Keratinocyte (primary cell): ENCODE measurements at places on chromosomes 13 and 19.

- no peak for DNase-seq
Observed at GRCh38 chr13:27621116-27621365, 651 bp upstream of the POLR1D start.

- no peak for DNase-seq
Observed at GRCh38 chr13:33441015-33441414, 155.5 kb upstream of the STARD13 start.

DNA sequence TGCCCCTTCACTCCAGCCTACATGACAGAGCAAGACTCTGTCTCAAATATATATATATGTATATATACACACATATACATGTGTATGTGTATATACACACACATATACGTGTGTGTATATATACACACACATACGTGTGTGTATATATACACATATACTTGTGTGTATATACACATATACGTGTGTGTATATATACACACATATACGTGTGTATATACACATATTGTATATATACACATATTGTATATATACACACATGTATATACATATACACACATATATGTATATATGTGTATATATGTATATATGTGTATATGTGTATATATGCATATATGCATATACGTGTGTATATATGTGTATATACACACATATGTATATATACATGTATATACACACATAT, 173.3 kb downstream of the GPC5 start:
- DNase-seq, result no peak

GRCh38 chr13:101521371-101521770, 68.9 kb downstream of the ITGBL1 start:
- no peak for DNase-seq

- DNase-seq, result no peak
Observed at GRCh38 chr19:19997656-19998268, 41.5 kb downstream of the ZNF682 start.

DNA sequence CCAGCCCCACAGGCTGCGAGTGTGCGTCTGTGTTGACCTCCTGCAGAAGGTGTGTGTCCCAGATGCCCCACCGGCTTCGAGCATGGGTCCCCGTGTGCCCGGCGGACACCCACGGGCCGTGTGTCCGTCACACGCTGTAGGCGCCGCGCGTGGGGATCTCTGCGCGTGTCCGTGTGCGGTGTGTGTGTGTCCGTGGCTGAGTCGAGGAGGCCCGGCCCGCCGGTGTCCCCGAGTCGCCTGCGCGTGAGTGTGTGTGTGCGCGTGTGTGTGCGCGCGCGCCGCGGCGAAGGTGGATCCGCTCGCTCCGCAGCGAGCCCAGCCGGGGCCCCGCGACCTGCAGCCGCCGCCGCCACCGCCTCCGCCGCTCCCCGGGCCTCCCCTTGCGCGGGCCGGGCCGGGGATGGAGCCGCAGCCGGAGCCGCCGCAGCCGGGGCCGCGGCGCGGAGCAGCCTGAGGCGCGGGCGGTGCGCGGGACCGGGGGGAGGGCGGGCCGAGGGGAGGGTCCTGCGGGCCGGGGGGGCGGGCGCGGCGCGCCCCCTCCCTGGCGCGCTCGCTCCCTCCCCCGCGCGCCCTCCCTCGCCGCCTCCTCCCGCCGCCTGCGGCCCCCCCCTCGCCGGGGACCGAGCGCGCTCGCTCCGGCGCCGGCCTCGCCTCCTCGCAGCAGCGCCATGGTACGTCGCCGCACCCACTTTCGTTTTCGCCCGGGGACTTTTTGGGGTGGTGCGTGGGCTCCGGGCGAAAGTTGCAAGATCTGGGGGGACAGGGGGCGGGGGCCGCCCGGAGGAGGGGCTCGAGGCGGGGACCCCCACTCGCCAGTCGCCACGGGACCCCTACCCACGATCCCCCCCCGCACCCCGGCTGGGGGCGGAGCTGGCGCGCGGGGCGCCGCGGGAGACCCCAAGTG, 7.1 kb upstream of the NFIC start:
- no peak for DNase-seq

- no peak for DNase-seq
Observed at GRCh38 chr19:15419413-15420025, 731 bp upstream of the AKAP8L start.

GRCh38 chr13:21619633-21620220, 15.8 kb upstream of the MICU2 start:
- DNase-seq, result no peak

GRCh38 chr19:12611361-12611699, 610 bp downstream of the ZNF791 start:
- no peak for DNase-seq

GRCh38 chr13:78736142-78736541, 77.2 kb upstream of the OBI1 start:
- no peak for DNase-seq

DNA sequence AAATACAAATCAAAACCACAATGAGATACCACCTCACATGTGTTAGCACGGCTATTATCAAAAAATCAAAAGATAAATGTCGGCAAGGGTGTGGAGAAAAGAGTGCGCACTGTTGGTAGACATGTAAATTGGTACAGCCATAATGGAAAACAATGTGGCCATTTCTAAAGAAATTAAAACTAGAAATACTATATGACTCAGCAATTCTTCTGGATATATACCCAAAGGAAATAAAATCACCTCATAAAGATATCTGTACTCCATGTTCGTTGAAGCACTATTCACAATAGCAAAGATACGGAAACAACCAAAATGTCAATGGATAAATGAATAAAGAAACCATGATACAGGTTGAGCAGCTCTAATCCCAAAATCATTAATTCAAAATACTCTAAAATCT, 30.8 kb downstream of the VWA8 start:
- DNase-seq, result no peak

DNA sequence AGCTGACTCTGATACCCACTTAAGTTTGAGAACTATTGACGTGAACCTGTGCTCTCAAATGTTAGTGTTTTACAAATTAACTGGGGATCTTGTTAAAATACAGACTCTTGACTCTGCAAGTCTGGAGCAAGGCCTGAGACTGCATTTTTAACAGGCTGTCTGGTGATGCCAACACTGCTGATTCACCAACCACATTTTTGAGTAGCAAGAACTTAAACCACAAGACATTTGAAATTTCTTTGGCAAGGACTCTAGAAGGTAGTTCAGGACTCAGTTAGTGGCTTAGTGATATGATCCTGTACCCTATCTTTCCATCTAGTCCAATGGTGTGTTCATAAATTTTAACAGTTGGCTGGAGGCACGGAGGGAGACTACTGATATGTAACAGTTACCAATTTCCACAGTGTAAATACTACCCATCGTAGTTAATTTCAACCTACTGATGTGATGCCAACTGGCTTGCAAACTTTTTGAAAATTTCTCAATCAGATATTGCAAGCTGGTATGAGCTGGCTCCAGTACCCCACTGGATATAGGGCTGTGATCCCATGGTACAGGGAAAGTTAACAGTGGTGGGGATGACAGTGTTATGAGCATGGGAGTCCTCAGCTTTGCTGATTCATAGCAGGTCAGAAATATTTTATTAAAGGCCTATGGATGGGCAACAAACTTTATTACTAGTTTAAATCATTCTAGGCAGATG, 255.1 kb downstream of the TBC1D4 start:
- peak; percentile 30 for DNase-seq
